GM10248 (cell line): ENCODE measurements at places on chromosomes 13 and 19.
A peak's percentile ranks its signal among the peaks of the same experiment; 100 is the strongest.

- DNase-seq, result no peak
Measured at GRCh38 chr13:53020764-53021335, 7.8 kb upstream of the OLFM4 start.

DNA sequence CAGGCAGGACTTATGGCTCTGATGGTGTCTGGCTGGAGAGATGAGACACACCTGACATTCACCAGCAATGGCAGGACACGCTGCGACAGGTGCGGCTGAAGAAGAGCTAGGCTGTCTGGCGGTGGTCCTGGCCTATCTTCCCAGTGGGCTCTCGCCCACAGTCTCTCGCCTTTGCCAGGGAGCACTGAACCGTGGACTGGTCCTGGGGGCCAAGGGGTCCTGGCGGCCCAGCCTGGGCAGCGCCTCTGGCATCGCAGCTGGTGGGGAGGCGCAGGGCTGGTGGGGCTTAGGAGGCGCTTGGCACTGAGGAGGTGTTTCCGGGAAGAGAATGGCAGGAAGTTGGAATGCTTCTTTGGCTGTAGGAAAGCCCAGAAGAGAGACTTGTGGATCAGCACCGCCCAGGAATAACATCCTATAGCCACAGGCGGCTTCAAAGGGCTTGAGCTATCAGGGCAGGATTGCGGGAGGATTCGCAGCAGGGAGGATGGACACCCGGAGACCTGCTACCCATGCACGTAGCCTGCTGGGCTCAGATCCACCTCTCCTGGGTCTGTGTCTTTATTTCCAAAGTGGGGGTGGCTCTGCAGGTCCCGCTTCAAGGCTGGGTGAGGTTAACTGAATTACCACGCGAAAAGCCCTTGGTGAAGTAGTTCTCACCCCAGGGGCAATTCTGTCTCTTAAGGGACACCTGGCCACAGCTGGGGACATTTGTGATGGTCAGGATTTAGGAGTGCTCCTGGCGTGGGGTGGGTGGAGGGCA is 14.6 kb downstream of the KDM4B start:
- DNase-seq, result no peak

- no peak for DNase-seq
Measured at GRCh38 chr13:102131246-102131645, 270.6 kb downstream of the FGF14 start.

GRCh38 chr13:90732049-90732448 is 615.4 kb upstream of the MIR17HG start:
- DNase-seq, result no peak

GRCh38 chr19:11814700-11815035 is 595 bp downstream of the ZNF440 start:
- DNase-seq, result no peak

DNA sequence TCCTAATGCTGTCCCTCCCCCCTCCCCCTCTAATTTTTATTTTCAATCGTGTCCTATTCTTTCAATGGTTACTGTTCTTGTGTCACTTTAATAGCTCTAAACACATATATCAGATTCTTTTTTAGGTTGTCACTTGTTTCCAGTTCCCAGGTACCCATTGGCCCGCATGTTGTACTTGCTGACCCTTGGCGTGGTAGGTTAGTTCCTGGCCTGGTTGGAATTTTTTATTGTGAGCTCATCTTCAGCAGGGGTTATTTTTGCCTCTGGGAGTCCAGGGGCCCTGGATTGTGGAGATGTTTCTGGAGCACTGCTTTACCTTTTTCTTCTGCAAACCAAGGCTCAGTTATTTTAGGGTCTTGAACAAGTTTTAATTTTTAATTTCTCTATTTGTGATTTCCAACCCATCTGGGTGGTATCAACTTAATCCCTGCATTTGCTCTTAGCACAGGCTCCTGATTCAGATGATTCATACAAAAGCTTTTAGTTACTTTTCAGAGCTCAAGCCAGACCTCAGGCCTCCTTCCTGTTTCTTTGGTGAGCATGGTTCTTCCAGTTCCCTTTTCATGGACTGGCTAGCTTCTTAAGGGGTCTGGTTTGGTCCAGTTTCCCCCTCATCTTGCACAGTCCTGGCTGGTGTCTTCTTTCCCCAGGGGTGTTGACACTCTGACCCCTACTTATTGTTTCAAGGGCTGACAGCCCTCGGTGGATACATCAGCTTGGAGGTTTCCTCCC is 220.5 kb downstream of the TM9SF2 start:
- no peak for DNase-seq

DNA sequence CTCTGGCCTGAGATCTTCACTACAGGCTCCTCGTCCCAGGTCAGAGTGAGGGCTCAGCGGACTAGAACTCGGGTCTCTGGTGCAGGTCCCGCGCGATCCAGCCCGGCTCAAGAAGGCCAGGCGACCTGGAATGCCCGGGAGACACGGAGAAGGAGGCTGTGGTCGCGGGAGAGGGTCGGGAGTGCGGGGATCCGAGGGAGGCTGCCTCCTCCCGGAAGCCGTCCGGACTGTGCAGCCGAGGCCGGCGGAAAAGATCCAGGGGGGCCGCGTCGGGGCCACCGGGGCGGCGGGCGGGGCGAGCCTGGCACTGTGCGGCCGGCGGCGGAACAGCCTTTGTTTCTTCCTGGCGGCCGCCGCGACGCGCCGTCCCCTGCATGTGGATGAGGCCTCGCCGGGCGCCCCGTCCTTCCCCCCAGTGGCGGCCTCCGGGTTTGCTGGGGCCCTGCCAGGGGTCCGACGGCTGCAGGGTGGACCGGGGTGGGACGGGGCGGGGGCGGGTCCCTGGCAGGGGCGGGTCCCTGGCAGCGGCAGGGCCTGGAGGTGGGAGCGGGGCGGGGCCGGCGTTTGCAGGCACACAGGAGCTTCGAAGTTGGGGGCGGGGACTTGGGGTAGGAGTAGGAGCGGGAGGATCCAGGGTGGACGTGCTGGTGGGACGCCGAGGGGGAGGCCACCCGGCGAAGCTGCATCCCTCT is 1.0 kb upstream of the SLC7A10 start:
- no peak for DNase-seq

DNA sequence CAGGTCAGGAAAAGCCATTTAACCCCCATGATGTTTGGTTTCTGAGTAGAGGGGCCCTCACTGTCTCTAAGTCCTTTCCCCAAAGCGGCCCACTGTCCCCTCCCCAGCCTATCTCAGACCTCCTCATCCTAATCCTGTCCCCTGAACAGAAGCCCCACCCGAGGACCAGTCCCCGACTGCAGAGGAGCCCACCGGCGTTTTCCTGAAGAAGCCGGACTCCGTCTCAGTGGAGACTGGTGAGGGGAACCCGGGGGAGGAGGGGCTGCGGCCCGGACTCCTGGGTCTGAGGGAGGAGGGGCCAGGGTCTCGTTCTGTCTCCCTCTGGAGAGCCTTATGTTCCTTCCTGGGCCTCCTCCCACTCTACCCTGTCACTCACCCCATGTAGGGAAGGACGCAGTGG is 2.9 kb downstream of the MYBPC2 start:
- DNase-seq, result no peak

DNA sequence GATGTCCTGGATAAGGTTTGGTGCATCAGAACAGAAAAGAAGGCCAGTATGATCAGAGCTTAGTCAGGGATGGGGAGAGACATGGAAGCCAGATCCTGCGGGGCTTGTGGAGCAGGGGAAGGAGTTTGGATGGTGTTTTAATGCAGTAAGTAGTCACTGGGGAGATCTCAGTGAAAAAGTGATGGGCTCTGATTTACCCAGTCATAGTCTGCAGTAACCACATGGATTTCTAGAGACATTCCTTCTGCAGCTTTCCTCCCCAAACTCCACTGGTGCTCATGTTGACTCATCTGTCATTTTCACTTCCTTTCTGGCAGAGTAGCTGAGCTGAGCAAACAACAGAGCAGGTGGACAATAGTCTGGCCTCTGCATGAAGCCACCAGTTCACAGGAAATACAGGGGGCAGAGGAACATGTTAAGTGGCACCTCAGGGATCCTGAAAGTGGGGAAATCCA is 144.1 kb downstream of the DPF1 start:
- peak; percentile 79 for DNase-seq

GRCh38 chr19:10037809-10038208 is 24.5 kb downstream of the RDH8 start:
- no peak for DNase-seq

DNA sequence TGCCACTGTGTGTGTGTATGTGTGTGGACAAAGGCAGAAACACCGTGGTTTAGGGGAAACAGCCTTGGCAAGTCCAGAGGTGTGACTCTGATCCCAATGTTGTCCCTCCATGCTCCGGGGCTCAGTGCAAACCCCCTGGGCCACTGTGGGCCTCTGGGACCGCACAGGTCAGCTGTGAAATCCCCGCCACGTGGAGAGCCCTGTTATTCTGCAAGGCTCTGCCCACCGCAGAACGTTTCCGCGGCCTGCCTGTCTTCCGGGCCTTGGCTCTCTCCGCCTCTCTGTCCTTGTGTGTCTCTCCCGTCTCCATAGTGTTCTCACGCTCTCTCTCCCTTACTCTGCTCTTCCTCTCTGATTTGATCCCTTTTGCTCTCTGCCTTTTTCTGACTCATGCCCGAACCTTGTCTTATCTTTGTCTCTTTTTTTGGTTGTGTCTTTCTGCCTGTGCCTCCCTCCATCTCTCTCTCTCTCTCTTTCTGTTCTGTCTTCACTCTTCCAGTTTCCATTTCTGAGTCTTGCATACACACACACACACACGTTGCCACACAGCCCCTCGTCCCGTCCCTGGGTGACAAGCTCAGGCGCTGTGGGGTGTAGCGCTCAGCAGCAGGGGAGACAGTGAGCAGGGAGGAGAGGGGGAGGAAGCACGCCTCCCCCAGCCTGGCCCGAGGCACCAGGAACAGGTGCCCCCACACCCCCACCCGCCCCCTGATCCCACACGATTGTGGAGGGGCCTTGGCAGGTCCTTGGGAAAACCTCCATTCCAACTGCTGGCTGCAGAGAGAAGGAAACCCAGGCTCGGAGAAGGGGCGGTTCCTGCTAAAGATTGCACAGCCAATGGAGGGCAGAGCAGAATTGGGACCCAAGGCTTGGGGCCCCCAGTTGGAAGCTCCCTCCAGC is 3.0 kb downstream of the TTYH1 start:
- peak; percentile 71 for DNase-seq

DNA sequence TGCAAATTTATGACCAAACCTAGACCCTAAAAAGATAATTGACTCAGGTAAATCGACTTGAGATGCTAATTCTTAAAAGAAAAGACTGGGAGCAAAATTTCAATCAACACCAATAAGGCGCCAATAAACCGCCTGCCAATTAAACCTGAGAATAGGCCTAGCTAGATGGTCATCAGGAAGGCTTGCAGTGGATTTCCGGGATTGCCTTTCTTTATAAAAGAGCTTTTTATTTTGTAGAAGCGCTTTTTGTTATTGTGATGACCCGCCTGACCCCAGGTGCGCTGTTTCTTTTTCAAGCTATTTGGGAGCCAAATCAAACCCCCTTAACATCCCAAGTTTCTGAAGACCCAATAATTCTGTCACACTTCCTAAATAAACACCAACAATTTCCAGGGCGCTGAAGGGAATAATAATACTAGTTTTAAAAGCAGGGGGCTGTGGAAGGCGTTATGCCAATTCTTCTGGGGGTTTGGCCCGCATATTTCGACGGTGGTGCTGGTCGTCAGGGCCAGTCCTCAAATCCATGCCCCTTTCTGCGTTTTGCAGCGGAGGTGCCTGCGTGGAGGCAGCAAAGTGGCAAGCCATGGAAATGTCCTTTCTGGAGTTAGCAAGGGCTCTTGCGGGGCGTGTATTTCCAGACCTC is 2.9 kb upstream of the ZIC5 start:
- no peak for DNase-seq

GRCh38 chr19:3671680-3672574 is 28.3 kb downstream of the PIP5K1C start:
- DNase-seq, result peak; percentile 60

- no peak for DNase-seq
Measured at GRCh38 chr13:35468195-35468594, 8.3 kb downstream of the MAB21L1 start.

DNA sequence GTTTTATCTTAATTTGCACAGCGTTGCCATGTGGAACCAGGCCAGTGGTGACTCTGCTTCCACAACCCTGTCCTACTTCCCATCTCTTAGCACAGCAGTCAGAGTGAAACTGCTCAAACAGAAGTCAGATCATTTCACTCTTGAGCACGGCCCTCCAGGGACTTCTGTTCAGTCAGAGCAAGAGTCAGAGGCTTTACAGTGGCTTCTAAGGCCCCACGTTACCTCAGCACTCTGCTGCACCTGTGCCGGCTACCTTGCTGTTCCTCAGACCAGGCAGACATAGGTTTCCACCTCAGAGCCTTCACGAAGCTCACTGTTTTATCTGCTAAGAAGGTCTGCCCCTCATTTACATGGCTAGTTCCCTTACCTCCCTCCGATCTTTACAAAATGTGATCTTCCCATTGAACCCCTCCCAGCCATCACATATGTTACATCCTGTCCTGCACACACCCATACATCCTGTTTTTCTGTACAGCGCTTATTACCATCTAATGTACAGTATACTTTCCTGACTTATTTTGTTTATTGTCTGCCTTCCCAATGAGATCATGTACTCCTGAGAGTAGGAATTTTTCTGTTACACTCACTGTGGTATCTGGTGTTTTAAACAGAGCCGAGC is 41.6 kb downstream of the TM9SF2 start:
- DNase-seq, result peak; percentile 79

GRCh38 chr19:43498233-43498842 is 6.2 kb downstream of the PHLDB3 start:
- DNase-seq, result no peak

- DNase-seq, result peak; percentile 91
Measured at GRCh38 chr19:10292206-10292788, 2.5 kb downstream of the ICAM5 start.

- DNase-seq, result no peak
Measured at GRCh38 chr19:10364644-10365043, 15.7 kb downstream of the TYK2 start.
